ENCODE measurements at places on chromosomes 13 and 19. TPM values are rescaled to one million over a fixed set of nuclear protein-coding genes. Genes with fewer than 3 reads are reported as not detected.

Gene FAM83E
- total RNA-seq = 0.56 TPM

Gene LRRC4B
- total RNA-seq = 0.38 TPM

Gene DZIP1
- 33.8 TPM for total RNA-seq

Gene EIF3K
- total RNA-seq = 277 TPM

Gene BRSK1
- total RNA-seq = 6.7 TPM

Gene ZNF345
- total RNA-seq = 1.7 TPM

Measured in regular cardiac myocyte (primary cell).